ENCODE measurements at places on chromosomes 7 and 10.

DNA sequence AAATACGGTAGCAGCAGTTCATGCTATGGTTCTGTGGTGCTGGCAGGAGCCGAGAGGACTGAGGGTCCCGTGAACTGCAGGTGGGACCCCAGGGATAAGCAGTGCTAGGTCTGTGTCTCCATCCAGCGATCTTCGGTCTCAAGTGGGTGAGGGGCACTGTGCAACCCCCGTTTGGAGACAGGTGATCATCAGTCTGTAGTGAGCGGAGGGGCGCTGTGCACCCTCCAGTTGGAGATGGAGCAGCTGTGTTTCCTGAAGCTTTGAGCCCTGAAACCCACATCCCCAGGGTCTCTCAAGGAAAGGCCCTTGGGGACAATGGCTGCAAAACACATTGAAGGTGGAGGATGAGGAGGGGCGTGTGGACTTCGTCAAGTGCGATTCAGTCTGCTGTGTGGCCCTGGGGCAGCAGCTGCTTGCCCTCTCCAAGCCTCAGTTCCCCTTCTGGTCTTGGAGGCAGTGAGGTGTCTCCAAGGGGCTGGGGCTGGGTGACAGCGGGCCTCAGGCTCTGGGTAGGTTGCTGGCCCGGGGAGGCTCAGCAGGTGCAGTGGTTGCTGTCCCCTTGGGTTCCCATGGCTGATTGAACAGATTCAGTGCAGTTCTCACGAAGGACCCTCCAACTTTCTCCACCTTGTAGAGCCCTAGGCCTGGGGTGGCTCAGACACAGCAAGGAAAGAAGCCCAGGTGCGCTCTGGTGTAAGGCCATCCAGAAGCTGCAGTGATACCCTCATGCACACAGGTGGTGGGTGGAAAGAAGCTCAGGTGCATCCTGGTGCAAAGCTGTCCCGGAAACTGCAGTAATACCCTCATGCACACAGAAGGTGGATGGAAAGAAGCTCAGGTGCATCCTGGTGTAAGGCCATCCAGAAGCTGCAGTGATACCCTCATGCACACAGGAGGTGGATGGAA, 160.6 kb downstream of the ADARB2 start:
- no peak for DNase-seq

- no peak for DNase-seq
Measured at GRCh38 chr7:77631820-77632219, 64.4 kb upstream of the RSBN1L start.

DNA sequence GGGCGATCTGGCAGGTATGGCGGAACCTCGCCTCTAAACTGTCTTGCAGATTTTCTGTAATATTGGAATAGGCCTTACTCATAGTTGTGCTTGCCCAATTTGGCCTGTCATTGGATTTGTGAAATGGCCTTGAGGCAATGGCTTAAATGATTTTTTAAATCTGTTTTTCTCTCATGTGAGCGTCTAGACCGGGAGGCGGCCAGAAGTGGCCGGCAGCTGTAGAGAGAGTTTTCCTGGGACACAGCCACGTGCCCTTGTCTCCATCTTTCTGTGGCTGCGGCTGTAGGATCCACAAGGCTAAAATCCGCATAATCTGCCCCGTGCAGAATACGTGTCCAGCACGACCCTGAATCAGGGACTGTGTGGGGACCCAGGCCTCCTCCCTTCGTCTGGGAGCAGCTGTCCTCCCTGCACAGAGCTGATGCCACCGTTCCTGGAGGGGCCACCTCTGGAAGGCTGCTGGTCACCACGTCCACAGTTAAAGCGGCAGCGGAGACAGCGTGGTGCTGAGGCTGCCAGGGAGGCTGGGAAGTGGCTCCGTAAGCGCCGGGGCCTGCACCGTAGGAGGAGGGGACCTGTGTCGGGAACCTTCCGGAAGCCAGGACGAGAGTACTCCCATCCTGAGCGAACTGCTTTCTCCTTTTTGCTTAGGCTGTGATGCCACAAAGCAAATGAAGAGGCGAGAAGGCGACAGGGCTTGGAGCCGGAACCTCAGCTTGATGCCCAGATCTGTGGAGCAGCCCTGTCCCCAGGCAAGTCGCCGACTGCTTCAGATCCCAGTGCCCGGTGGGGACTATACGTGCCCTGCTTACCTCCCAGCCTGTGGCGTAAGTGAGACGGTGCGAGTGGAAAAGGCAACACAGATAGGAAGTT, 99.8 kb downstream of the DYNC2I1 start:
- no peak for DNase-seq

DNA sequence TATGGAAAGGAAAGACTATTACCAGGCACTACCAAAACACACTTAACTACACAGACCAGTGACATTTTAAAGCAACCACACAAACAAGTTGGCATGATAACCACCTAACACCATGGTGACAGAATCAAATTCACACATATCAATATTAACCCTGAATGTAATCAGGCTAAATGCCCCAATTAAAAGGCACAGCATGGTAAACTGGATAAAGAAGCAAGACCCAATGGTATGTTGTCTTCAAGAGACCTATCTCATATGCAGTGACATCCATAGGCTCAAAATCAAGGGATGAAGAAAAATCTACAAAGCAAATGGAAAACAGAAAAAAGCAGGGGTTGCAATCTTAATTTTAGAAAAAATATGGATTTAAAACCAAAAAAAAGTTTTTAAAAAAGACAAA, 86.0 kb downstream of the SAMD9 start:
- DNase-seq: no peak

DNA sequence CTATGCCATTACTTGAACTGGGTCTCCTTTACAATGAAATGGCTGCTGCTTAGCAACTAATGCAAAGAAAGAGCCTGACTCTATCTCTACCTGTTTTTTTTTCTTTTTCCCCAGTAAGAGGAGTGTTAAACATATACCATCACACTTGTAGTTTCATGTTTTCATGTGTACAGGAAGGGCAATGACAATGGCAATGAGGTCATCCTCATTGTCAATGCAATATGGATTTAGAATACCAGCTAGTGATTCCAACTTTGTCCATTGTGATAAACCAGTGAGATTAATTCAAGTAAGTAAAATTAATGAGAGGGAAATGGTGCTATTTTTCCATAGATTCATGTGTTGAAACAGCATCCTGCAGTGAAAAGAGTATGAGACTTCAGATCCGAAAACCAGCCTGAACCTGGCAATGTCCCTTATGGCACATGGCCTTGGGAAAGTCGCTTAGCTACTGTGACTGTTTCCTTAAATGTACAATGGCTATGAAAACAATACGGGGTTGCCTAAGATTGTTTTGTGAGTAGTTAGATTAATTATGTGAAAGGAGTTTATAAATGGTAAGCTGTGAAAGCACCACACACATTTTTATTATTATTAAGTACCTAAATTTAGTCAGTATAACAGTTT, 11.2 kb downstream of the DGKI start:
- DNase-seq: no peak
